IPS-NIHi11 (cell line): ENCODE measurements at places on chromosomes 16 and 17.
A peak's percentile ranks its signal among the peaks of the same experiment; 100 is the strongest.

- DNase-seq: no peak
These were observed 185.9 kb downstream of the CDK5R1 start for GRCh38 chr17:32672711-32673110.

DNA sequence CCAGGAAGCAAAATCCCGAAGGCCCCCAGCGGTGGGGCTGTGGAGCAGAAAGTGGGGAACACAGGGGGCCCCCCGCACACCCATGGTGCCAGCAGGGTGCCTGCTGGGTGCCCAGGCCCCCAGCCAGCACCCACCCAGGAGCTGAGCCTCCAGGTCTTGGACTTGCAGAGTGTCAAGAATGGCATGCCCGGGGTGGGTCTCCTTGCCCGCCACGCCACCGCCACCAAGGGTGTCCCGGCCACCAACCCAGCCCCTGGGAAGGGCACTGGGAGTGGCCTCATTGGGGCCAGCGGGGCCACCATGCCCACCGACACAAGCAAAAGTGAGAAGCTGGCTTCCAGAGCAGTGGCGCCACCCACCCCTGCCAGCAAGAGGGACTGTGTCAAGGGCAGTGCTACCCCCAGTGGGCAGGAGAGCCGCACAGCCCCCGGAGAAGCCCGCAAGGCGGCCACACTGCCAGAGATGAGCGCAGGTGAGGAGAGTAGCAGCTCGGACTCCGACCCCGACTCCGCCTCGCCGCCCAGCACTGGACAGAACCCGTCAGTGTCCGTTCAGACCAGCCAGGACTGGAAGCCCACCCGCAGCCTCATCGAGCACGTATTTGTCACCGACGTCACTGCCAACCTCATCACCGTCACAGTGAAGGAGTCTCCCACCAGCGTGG lies 6.5 kb downstream of the CBX2 start:
- DNase-seq: no peak

DNA sequence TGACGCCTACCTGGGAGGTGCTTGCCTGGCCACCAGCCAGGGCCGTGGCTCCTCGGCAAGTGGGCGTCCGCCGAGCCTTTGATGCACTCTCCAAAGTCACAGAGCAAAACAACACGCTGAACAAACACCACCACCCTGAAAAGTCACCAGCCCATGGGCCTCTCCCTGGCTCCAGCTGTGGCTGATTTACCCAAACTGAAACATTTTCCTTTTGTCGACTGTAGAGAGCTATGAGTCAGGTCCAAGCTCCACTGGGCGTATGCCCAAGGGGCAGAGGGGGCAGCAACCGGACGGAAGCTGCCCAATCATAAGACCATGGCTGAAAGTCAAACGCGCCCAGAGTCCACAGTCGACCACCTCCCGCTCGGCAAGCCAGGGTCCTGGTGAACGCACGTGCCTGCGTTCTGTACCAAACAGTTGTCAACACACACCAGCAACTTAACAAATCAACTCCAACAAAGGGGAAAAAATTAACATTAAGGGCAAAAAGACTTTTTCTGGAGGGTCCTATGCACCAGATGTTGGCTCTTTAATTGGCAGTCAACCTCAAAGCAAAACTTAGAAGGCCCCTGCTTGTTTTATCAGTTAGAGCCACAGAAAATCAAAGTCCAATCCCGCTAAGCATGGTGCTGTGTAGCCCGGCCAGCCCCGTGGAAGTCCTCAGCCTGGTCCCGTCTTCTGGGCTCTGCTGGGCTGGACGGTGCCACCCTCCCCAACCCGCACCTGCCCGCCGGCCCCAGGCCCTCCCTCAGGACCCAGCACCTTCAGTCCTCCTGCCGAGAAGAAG lies 47.3 kb downstream of the TBC1D16 start:
- DNase-seq: no peak

GRCh38 chr17:59892251-59892923 lies 356 bp downstream of the TUBD1 start:
- peak; percentile 73 for DNase-seq

GRCh38 chr17:15288859-15289258 lies 23.7 kb upstream of the PMP22 start:
- no peak for DNase-seq

GRCh38 chr17:71114911-71115668 lies 945.8 kb downstream of the KCNJ2 start:
- DNase-seq: no peak

DNA sequence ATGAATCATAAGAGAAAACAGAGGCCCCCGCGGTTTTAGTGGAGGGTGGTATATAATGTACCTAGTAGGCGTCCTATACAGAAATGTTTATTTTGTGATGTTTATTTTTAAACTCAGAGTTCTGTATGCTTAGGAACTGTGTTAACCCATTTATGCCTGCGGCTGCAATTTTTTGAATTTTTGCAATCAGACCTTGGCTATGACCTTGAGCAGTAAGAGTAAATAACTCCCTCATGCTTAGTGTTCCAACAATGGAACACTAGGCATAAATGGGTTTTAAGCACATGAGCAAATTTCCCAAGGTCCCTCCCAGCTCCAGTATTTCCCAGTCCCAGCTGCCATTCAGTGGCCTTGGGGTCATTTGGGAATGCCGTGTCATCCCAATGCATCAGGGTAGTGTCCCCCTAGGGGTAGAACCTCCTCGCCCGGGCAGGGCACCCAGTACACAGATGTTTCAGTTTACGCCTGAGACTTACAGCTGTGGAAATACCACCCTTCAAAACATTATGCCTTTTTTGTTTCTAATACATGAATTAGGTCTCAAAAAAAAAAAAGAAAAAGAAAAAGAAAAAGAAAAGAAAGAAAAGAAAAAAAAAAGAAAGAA lies 605.8 kb upstream of the CDH11 start:
- DNase-seq: no peak

- DNase-seq: no peak
These were observed 27.9 kb downstream of the MYOCD start for GRCh38 chr17:12693640-12694039.

DNA sequence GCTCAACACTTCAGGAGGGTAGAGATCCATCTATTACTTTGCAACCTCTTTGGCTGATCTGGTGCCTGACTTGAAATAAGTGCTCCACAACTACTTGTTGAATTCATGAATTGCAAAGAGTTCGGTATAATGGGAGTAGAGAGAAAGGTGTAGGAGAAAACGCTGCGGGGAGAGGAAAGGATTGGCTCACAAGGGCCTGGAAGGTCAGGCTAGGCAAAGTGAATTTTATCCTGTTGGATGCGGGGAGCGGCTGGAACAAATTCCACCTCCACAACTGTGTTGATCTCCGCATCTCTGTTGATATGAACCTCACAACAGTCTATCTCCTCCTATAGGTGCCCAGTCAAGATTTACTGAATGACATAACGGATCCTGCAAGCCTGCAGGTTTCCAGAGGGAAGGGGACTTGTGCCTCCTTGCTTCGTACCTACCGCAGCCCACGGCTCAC lies 684 bp downstream of the SLX4 start:
- DNase-seq: no peak

DNA sequence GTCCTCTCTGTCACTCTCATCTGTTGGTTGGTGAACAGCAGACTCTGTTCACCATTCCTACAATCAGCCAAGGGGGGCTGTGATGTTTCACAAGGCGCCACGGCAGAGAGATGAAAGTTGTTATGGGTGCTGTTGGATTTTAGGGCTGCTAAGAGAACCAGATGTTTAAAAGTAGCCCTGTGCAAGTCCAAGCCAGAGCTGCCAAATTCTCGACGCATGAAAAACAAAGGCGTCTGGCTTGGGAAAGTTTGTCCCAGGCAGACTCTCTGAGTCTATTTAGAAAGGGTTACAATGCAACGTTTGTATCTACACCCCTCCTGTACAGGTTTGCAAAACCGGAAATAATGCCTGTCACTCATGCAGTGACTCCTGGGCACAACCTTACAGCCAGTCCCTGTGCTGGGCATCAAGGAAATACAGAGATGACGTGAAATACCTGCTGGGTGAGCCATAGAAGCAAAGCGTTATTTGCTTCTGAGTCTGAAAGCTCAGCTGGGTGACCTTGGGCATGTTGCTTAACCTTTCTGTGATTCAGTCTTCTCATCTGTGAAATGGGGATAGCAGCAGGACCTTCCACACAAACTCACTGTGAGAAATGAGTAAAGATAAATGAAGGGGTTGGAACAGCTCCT lies 74.8 kb downstream of the XYLT1 start:
- DNase-seq: no peak

GRCh38 chr16:4193920-4194319 lies 48.0 kb downstream of the SRL start:
- DNase-seq: no peak
